Gastroesophageal sphincter (tissue), 4 donors: ENCODE measurements at places on chromosomes 12 and 14.

- ATAC-seq = no peak
Measured at GRCh38 chr14:100283984-100284881, 22.0 kb downstream of the SLC25A29 start.

DNA sequence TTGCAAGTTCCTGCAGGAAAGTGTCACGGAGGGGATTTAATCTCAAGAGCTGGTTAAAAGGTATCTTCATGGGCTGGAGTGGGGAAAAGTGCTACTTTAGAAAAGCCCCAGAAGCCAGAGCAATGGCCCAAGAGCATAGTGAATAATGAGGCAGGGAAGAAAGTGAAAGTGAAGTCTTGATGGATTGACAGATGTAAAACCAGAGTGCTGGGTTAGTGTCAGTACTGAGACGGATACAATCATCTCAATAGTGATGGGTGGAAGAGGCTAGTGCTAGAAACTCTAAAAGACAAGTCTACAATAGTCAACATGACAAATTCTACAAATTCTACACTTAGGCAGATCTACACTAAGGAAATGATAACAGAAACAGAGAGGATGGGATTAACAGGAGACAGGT is 68.1 kb downstream of the CIT start:
- no peak for ATAC-seq

DNA sequence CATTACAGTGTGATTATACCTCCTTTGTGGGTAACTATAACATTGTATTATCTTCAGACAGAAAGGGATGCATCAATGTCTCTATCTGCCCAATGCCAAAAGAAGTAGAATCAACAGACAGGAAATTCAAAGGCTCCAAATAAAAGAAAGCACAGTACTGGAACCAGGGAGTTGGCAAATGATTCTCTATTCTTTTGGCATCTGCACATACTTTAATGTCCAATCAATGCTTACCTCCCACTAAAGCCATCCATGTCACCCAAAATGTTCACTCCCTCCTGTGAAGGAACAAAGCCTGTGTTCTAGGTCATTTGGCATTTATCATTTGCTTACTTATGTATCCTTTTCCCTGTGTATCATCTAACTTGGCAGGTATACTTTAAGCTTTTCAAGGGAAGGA is 36.7 kb downstream of the KIF21A start:
- ATAC-seq = no peak

DNA sequence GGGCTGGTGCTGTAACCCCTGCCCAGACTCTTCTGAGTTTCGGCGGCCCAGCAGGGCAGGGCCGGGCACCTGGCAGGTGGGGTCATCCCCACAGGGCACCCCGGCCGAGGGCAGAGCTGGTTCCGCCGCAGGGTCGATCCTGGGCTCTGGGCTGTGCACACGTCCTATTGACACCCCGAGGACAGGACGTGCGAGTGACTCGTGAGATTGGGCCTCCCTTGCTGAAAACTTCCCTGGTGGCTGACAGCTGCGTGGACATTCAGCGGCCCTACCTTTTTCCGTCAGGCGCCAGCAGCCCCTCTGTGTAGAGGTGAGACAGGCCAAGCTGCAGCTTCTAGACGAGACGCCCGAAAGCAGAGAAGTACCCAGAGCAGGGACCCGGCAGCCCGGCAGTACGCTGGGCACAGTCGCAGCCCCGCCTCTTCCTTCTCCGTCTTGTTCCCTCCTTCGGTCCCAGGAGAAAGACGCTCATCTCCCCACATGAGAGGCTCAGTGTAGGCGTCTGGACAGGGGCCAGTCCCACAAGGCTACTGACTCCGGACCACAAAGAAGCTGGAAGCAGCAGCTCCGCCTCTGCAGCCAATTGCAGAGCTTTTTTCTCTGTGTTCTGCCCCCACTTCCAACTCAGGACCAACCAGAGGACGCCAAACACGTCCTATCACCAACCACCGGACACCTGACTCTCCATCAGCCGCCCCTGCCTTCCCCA is at the start of gene LRCOL1:
LRCOL1 (minus strand) TSS at position 532 of the 709 bp plus-strand sequence. CDS start 4,331 bp downstream, outside the sequence.
- ATAC-seq = no peak

DNA sequence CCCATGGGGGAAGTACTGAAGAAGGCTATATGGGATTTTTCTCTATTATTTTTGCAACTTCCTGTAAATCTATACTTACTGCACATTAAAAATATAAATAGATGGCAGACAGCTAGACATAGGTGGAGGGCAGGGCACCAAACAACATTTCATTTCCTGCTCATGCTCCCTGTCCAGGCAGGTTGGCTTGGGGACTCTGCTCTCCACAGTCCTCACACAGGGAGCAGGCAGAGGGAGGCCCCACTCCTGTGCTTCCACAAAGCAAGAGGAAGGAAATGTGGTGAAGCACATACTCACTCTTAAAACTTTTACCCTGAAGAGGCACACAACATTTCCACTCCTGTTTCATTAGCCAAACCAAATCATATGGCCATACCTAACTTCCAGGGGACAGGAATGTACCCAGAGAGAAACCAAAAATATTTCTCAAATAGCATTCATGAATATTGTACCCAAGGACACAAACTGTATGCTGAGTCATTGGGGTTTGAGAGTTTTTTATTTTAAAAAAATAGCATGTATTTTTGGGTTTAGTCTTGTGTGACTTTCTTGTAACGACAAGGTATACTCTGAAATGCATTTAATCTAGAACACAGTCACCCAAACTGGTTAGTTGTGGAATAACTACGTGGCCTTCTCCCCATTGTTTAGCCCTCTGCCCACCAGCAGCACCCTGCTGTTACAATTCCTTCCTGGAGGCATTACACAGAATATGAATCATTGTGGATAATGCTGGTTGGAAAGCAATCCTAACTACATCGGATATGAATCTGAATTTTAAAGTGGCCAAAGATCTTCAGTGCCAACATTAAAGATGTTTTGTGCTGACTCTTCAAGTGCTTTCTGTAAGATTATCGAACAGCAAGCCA is 40.9 kb downstream of the RTN1 start:
- ATAC-seq = no peak

DNA sequence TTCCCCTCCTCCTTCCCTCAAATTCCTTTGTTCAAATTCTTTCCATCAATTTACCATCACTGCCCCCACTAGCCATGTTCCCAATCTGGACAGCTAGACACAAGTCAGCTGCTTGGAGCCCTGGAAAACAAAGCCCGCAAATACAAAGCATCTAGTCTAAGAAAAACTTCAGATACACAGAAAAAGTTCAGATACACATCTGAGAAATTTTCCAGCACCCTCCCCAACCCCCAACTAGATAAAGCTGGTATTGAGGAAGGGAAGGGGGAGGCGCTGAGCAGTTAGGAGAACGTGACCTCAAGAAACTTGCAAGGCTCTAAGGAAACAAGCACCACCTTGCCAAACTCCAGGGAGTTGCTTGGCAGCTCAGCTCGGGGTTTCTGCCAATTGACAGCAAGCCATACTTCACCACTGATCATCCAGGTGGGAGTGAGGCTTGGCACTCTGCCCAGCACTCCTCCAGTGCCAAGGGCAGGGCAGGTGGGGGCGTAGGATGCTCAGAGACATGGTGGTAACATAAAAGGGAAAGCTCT is 5.1 kb upstream of the CNIH1 start:
- ATAC-seq = no peak

DNA sequence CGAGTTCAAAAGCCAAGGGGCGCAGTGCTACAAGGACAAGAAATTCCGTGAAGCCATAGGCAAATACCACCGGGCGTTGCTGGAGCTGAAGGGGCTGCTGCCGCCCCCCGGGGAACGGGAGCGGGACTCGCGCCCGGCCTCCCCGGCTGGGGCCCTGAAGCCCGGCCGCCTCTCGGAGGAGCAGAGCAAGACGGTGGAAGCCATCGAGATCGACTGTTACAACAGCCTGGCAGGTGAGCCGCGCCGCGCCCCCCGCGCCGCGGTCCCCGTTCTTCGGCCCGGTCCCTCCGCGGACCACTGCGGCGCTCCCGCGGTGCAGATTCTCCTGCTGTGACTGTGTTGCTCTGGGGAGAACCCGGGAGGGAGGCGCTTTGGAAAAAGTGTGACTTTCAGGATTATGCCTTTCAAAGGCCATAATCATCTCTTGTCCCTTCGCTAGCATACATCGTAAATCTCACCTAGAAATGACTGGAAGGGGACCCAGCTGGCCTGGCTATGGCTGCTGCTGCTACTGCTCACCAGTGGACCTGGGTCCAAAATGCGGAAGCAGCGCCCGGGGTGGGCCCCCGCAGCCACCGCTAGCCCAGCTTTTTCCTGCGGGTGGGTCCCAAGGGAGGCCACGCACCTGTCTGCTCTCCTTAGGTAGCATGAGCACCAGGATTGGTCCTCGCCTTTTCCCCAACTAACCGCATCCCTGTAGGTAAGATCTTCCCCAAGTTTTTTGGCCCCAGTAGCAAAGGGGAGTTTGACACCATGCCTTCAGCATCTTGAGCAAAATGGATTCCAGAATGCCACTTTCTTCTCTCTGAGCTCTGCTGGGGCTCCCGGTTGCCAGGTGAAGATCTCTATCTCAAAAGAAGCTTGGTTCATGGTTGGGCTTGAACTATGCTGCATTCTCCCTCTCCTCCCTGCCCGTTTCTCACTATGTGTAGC is 853 bp downstream of the TTC9 start:
- ATAC-seq = peak; percentile 10

DNA sequence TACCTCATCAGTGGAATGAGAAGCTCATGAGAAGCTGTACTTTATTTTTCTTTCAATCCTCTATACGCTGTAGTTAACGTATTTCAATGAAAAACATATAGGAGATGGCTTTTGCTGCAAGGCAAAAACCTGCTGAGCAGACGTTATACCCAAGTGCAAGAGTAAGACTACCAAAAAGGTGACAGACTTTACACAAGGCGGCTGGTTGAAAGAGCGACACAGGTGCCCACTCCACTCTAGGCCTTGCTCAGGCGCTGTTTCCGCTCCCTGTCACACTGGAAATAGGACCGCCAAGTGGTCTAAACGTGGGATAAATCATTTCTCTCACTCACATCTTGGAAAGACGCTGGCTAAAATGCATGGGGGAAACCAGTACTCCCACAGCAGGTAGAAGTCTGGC is 54.5 kb downstream of the PPP2R5C start:
- no peak for ATAC-seq

DNA sequence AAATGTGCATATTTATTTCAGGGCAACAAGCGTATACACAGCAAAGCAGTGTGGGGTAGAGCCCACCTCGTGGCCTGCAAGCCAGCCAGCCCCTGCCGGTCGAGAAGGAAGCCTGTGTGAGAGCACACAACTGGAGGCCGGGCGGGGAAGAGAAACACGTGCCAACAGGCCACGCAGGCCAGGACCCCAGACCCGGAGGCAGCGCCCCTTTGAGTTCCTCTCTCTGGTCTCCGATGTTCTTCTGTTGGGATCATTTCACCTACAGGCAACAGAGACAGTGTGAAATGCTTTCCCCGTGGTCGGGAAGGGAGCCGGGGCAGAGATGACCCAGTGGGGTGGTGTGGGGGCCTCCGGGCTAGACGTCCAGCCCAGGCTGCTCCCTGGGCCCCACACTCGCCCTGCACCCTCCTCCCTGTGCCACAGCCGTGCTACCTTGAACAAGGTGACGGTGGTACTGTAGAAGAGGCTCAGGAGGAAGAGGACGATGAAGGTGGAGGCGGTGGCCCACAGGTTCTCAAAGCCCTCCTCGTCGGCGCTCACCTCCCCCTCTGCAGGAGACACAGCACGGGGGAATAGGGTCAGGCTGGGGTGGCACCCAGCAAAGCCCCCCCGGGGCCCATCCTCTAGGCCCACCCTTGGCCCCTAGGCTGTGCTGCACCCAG is 325.5 kb downstream of the TMEM121 start:
- ATAC-seq = no peak

- ATAC-seq = no peak
Measured at GRCh38 chr12:77645966-77646598, 184.6 kb upstream of the NAV3 start.

GRCh38 chr12:32051511-32052211 is 55.0 kb upstream of the BICD1 start:
- ATAC-seq = no peak

GRCh38 chr12:111418594-111418880 is 12.8 kb downstream of the SH2B3 start:
- ATAC-seq = no peak

DNA sequence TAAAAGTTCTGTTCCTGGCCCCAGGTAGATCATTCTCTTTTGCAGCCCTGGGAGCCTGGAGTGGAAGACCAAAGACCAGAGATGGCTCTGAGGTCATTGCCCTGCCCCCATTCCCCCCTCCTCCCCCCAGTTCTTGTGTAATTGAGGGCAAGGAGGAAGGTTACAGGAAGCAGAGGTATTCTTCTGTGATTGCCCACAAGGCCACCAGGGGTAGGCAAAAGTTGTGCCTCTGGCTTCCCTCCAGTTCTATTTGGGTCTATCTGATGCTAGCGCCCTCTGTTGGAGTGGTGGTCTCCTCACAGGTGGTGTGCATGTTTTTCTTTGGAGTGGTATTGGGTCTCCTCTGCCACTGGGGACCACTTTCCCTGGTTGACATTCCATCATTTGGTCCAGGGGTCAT is 41.2 kb upstream of the CRY1 start:
- ATAC-seq = no peak

DNA sequence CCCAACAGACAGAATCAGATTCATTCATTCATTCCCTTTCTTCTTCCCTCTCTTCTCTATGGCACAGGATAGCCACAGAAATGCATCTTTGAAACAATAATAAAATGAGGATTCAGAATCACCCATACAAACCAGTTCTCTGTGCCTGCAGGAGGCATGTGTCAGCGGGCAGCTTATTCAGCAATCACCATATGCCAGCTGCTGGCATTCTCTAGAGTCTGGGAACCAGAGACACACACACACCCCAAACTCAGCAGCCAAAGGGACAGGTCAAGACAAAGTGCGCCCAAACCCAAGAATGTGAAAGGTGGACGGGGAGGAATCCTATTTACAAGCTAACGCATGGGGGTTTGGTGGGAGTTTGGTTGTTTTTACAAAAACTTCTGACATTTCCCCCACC is 14.1 kb downstream of the ARF3 start:
- ATAC-seq = no peak

GRCh38 chr14:59776468-59776867 is 94.1 kb downstream of the RTN1 start:
- no peak for ATAC-seq

GRCh38 chr14:34732802-34733201 is 18.4 kb upstream of the CFL2 start:
- ATAC-seq = no peak

- no peak for ATAC-seq
Measured at GRCh38 chr14:67680121-67680602, 5.7 kb upstream of the VTI1B start.

GRCh38 chr12:27537855-27538675 is 14.1 kb downstream of the PPFIBP1 start:
- peak; percentile 74 for ATAC-seq

DNA sequence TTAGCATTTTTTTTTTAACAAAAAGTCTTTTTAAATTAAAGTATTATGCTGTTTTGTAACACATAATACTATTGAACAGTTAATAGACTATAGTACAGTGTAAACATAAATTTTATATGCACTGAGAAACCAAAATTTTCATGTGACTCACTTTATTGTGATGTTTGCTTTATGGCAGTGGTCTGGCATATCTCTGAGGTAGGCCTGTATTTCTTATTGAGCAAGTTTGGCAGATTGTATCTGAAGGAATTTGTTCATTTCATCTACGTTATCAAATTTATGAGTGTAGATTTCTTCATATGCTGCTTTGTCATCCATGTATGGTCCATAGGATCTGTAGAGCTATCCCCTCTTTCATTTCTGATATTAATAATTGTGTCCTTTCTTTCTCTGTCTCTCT is 78.8 kb upstream of the PDE3A start:
- ATAC-seq = no peak
